G401 (cell line): ENCODE measurements at places on chromosomes 13 and 19. TPM values are rescaled to one million over a fixed set of nuclear protein-coding genes. Genes with fewer than 3 reads are reported as not detected.

- DNase-seq: no peak
Measured at GRCh38 chr13:77000475-77000874, 8.6 kb downstream of the CLN5 start.

DNA sequence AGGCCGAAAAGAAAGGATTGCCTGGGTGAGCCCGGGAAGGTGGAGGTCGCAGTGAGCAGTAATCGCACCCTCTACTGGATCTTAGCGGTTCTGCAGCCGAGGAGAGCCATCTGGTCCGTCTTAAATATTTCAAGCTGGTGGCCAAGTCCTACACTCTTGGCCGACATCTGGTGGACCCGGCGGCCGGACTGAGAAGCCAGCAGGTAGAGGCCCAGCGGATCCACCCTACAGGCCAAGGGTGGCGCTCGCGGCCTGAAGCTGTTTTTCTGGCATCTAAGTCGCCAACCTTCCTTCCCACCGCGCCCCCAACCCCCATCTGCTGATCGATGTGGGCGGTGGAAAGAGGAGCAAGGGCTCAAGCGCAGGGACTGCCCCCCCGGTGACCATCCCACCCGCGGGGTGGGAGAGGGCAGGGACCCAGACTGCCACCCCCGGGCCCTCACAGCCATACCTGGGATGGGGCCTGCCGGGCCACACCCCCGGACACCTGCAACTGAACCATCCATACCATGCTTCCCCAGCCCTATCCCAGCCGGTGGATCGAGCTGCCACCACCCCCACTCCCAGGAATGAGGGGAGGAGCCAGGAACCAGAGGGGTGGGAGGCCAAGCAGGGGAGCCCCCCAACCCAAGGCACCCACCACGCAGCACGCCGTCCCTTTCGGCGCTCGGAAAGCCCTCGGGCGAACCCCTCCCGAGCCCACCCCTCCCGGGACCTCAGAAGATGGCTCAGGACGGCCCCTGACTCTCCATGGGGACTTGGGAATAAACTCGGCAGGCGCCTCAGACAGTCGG is 46.3 kb upstream of the ZNF730 start:
- no peak for DNase-seq

GRCh38 chr13:51152701-51153100 is 41.6 kb upstream of the C13orf42 start:
- no peak for DNase-seq

GRCh38 chr13:113245849-113246796 is 36.7 kb downstream of the CUL4A start:
- no peak for DNase-seq

DNA sequence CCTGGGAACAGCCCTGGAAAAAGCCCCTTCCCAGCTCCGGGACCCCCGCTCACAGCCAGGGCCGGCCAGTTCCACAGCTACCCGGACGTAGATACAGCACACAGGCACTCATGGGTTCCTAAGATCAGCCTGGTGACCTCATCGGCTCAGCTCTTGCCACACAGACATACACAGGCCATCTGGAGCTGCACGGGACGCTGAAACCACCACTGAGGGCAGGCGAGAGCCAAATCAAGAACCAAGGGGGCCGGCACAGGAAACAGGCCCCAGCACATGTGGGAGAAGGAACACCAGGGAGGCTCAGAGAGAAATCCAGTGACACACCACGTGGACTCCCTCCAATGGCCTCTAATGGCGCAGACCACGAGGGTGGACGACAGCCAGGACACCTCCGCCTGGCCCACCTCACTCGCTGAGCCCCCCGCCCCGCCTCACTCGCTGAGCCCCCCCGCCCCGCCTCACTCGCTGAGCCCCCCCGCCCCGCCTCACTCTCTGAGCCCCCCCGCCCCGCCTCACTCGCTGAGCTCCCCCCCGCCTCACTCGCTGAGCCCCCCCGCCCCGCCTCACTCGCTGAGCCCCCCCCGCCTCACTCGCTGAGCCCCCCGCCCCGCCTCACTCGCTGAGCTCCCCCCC is 69.7 kb upstream of the C13orf46 start:
- DNase-seq: peak; percentile 73

GRCh38 chr13:35349673-35350278 is 126.7 kb downstream of the MAB21L1 start:
- no peak for DNase-seq

DNA sequence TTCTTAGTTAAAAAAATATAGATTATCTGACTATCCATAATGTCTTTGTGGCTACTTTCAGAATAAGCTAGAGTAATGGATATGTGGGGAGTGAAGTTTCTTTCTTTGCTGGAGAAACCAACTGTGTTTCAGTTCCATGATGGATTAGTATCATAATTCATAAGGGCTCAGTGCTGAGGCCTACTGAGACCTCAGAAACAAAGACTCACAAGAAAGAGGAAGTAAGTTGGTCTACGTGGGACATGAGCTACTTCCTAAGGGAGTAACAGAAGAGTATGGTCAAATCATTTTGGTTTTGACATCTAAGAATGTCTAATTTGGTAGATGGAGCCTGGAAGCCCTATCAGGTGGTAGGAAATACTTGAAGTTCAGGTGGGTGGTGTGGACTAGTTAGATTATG is 99.0 kb upstream of the HTR2A start:
- DNase-seq: no peak

- DNase-seq: no peak
Measured at GRCh38 chr13:89977203-89977602, 1370.3 kb upstream of the MIR17HG start.

- no peak for DNase-seq
Measured at GRCh38 chr13:42380420-42381164, 108.6 kb downstream of the AKAP11 start.

DNA sequence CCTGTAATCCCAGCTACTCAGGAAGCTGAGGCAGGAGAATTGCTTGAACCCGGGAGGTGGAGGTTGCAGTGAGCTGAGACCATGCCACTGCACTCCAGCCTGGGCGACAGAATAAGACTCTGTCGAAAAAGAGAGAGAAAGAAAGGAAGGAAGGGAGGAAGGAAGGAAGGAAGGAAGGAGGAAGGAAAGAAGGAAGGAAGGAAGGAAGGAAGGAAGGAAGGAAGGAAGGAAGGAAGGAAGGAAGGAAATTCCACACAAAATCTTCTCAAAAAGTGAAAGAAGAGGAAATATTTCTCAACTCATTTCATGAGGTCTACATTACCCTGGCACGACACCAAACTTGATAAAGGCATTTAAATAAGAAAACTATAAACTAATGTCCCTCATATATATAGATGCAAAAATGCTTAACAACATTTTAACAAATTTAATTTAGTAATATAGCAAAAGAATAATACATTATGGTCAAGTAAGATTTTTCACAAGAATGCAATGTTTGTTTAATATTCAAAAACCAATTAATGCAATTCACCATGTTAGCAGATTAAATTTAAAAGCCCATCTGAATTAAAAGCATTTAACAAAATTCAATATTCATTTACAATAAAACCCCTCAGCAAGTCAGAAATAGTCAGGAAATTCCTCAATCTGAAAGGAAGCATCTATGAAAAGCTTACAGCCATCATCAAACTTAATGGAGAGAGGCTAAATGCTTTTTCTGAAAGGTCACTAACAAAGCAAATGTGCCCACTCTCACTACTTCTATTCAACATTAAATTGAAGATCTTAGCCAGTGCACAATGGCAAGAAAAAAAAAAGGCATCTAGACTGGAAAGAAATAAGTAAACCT is 12.0 kb upstream of the CPB2 start:
- DNase-seq: no peak

Gene ETV2
- not detected in 2 replicates for total RNA-seq

Gene ARL11
- not detected in 2 replicates for total RNA-seq

Gene PVR
- total RNA-seq: 36.7 and 43.1 TPM in 2 replicates
